ENCODE measurements at places on chromosomes 6 and 20.
A peak's percentile ranks its signal among the peaks of the same experiment; 100 is the strongest.

GRCh38 chr20:50071039-50071888 lies 41.7 kb downstream of the UBE2V1 start:
- peak; percentile 83 for DNase-seq

GRCh38 chr20:23224806-23225205 lies 125.8 kb upstream of the NXT1 start:
- DNase-seq, result no peak

DNA sequence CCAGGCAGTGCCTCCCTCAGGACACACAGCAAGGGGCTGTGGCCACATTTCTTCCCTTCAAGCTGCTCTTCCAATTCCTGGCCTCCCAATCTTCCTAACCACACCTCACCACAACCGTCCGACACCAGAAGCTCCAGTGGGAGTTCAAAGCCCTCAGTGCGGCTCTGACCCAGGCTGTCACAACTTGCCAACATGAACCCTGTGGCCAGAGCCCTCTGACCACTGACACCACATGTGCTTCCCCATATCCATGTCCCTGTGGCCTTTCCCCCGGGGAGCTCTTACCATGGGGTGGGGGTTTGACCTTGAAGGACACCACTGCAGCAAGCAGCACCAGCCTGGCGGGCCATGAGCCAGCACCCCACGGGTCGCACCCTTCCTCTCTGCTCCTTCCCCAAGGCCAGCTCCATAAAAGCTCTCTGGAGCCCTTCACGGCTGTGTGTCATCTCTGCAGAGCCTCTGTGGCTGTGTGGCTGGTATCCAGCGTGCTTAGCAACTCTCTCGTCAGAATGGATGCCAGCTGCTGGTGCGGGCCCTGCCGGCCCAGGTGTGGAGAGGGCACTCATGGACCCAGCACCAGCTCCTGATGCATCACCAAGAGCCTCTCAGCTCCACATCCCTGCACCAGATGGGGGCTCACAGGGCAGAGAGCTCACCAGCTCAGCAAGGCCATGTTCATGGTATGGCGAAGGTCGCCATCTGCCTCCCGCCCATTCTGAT lies 106.1 kb downstream of the PSMB1 start:
- no peak for DNase-seq

- DNase-seq, result no peak
Observed at GRCh38 chr6:26121141-26122004, 34.1 kb downstream of the HFE start.

DNA sequence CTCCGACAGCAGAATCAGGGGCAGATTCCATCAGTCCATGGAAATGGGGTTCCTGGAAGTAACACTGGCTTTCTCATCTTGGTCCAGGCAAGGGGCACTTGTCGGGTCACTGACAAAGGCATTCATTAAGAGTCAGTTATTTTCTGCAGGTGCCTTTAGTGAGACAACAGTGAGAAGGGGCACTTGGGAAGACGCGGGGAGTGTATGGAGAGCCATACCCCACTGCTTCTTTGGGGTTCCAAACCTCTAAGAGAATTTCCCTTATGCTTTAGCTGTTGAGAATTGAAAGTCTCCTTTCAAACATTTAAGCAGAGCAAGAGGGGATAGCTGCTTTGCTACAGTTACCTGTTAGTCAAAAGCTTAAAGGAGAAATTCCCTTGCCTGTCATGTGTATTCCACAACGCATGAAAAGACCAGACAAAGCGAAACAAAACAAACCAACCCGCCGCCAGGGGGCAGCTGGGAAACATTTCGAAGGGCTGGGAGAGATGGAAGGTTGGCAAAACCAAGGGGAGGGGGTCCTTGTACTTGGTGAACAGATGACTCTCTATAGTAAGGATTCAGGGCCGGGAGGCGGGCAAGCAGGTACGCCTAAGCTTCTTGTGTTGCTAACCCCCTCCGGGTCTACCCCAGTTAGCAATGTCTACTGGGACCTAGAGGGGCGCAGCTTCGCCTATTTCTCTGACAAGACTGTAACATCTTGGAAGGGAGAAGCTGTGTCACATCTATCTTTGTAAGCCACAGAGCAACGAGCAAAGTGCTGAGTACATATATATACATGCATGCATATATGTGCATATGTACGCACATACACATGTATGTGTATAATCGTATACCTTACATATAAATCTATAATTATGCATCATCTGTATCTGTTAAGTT lies 474.9 kb upstream of the AGPAT4 start:
- DNase-seq, result peak; percentile 54

GRCh38 chr6:54217018-54217417 lies 91.2 kb upstream of the TINAG start:
- no peak for DNase-seq

DNA sequence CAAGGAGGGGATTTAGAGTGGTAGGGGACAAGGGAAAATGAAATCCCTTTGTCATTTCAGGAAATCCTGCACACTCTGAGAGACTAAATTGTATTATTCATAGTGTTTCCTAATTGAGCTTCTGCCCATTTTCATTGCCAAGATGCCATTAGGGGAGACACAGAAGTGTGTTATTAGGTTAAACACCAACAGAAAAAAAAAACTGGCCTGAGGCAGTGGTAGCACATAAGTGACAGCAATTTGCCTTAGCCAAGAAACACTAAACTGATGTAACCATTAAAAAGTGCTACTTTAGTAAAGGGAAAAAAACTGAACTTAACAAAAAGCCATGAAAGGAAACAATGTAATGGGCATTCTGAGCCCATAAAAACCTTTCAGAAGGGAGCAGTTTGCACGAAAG lies 270.5 kb upstream of the PLN start:
- no peak for DNase-seq

GRCh38 chr6:68080074-68080473 lies 555.0 kb upstream of the ADGRB3 start:
- DNase-seq, result no peak

- DNase-seq, result no peak
Observed at GRCh38 chr6:6971369-6971768, 136.4 kb upstream of the RREB1 start.

All from NCI-H460 (cell line).